ENCODE measurements at places on chromosomes 12 and 14. TPM values are rescaled to one million over a fixed set of nuclear protein-coding genes. Genes with fewer than 3 reads are reported as not detected.

DNA sequence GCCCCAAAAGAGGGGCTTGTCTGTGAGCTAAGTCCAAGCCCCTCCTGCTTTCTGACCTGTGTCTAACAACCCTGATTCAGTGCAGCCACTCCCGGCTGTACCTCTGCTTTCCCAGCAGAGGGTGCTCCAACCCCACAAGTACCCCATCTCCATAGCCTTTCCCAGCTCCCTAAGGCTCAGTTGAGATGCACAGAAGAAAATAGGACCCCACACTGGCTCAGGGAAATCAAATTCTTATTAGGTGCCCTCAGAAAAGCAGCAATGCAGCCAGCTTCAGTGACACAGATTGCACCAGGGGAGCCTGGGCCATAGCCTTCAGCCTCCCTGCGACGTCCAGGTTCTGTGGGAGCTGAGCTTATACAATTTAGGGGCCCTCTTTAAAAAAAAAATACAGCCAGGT, 49.9 kb downstream of the LRRC74A start:
- H3K36me3 ChIP-seq = no peaks in the 10 kb centered on the region
- H3K4me3 ChIP-seq = no peak overlapping the region
- H3K27ac ChIP-seq = no peak overlapping the region
- no peaks in the 10 kb centered on the region for H3K27me3 ChIP-seq
- peak; percentile 83 for DNase-seq

GRCh38 chr12:91529829-91530228, 347.2 kb upstream of the DCN start:
- no peak overlapping the region for H3K27ac ChIP-seq
- no peaks in the 10 kb centered on the region for H3K27me3 ChIP-seq
- no peaks in the 10 kb centered on the region for H3K36me3 ChIP-seq
- DNase-seq = no peak
- no peaks in the 10 kb centered on the region for H3K4me1 ChIP-seq
- no peak overlapping the region for H3K4me3 ChIP-seq

GRCh38 chr12:120039711-120040110, 50.7 kb downstream of the BICDL1 start:
- DNase-seq = peak; percentile 24
- no peaks in the 10 kb centered on the region for H3K27me3 ChIP-seq
- H3K36me3 ChIP-seq = no peaks in the 10 kb centered on the region
- H3K27ac ChIP-seq = no peak overlapping the region

- no peaks in the 10 kb centered on the region for H3K4me1 ChIP-seq
- no peaks in the 10 kb centered on the region for H3K36me3 ChIP-seq
- no peaks in the 10 kb centered on the region for H3K27me3 ChIP-seq
These were observed 68.4 kb upstream of the ASPG start for GRCh38 chr14:104016873-104017650.

GRCh38 chr12:93981411-93981810, 167.0 kb upstream of the PLXNC1 start:
- peaks cover 3% of the 10 kb centered on the region for H3K4me1 ChIP-seq
- H3K4me3 ChIP-seq = no peak overlapping the region
- no peaks in the 10 kb centered on the region for H3K36me3 ChIP-seq
- H3K27ac ChIP-seq = no peak overlapping the region
- no peak for DNase-seq
- H3K27me3 ChIP-seq = no peaks in the 10 kb centered on the region

- no peaks in the 10 kb centered on the region for H3K27me3 ChIP-seq
- DNase-seq = no peak
- H3K36me3 ChIP-seq = no peaks in the 10 kb centered on the region
- no peak overlapping the region for H3K4me3 ChIP-seq
- H3K27ac ChIP-seq = no peak overlapping the region
These were observed 122.9 kb upstream of the AEBP2 start for GRCh38 chr12:19316425-19316824.

DNA sequence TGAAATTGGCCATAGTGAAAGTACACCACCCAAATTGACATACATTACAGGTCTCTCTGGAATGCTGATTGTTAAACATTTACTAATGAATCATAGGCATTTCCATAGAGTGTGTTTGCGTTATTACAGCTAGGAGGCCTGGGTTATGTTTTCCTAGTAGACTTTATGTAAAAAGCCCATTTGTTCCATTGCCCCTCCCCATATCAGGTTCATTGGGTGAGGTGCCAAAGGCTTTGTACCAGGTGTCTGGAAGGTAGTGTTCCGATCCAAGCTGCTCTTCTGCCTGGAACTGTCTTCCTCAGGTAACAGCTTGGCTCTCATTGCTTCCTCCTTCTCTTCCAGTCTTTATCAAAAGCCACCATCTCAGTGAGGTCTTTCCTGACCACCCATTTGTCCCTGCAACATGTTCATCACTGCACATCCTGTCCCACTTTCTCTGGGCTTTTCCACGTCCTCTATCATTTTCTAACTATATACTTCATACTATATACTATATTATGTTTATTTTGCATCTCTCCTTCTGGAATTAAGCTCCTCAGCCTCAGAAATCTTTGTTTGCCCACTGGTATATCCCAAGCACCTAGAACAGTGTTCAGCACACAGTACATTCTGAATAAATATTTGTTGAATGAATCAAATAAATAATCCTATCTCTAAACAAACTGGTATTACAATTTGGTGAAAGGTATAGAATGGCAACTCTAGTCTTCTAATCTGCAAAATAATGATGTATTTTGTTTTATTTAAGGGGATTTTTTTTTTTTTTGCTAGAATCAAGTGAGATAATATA, 252.3 kb downstream of the KTN1 start:
- H3K4me1 ChIP-seq = no peaks in the 10 kb centered on the region
- no peaks in the 10 kb centered on the region for H3K36me3 ChIP-seq

GRCh38 chr12:11724888-11725311, 75.4 kb downstream of the ETV6 start:
- H3K27ac ChIP-seq = no peak overlapping the region
- H3K4me3 ChIP-seq = no peak overlapping the region
- H3K36me3 ChIP-seq = no peaks in the 10 kb centered on the region

GRCh38 chr14:76538648-76539008, 162.7 kb downstream of the ESRRB start:
- peaks cover 14% of the 10 kb centered on the region for H3K4me1 ChIP-seq
- H3K27me3 ChIP-seq = no peaks in the 10 kb centered on the region
- H3K36me3 ChIP-seq = no peaks in the 10 kb centered on the region

DNA sequence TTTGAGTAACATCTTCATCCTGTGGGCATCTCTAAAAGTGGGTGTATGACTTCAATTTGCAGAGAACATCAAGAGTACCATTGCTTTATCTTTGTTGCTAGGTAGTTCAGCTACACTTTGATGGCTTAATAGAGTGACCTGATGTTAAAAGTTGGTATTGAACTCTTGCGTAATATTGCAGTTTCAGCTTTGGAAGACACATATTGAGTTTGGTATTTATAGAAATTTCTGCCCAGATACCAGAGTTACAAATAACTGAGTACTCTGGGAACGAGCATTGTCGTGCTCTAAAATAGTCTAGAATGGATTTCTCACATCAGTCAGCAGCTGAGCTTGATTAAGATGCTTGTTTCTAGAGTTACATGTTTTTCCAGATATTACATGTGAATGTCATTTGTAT, 24.8 kb upstream of the AKAP5 start:
- H3K27me3 ChIP-seq = no peaks in the 10 kb centered on the region
- no peaks in the 10 kb centered on the region for H3K4me1 ChIP-seq
- no peak overlapping the region for H3K4me3 ChIP-seq
- H3K36me3 ChIP-seq = no peaks in the 10 kb centered on the region
- no peak for DNase-seq

- H3K36me3 ChIP-seq = no peaks in the 10 kb centered on the region
- H3K27me3 ChIP-seq = no peaks in the 10 kb centered on the region
- no peak for DNase-seq
- H3K4me1 ChIP-seq = no peaks in the 10 kb centered on the region
- no peak overlapping the region for H3K4me3 ChIP-seq
These were observed 406.5 kb downstream of the LRIG3 start for GRCh38 chr12:58513852-58514251.

DNA sequence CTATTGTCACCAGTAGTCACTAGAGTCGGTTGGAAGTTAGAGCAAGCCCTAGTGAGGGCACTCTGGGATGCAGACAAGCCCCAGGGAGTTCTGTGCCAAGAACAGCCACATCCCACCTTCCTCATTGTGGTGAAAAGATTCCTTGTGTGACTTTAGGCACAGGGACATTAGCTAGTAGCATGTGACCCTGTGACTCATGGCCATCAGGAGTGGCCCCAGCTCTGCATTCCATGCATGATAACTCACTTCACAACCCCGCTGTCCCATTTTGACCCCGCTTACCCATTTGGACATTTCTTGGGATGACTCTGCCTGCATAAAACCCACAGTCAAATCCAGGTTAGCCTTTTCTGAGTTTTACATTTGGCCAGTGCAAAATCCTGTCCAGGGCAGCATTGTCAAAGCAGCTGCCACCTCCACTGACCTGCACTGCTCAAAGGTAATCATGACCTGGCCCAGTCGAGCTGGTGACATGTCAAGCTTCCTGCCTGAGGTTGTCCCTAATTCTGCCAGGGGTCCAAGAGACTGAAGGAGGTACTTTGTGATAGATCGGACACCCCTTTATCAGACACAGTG, 430.5 kb downstream of the DPF3 start:
- H3K36me3 ChIP-seq = no peaks in the 10 kb centered on the region
- H3K27ac ChIP-seq = no peak overlapping the region
- H3K4me3 ChIP-seq = no peak overlapping the region
- no peak for DNase-seq
- H3K27me3 ChIP-seq = no peaks in the 10 kb centered on the region

- no peaks in the 10 kb centered on the region for H3K27me3 ChIP-seq
- H3K4me3 ChIP-seq = no peak overlapping the region
- H3K4me1 ChIP-seq = peaks cover 4% of the 10 kb centered on the region
- H3K36me3 ChIP-seq = no peaks in the 10 kb centered on the region
- DNase-seq = no peak
- no peak overlapping the region for H3K27ac ChIP-seq
These were observed 24.5 kb downstream of the PPFIBP1 start for GRCh38 chr12:27548301-27549199.

- DNase-seq = no peak
- H3K4me1 ChIP-seq = no peaks in the 10 kb centered on the region
- no peak overlapping the region for H3K27ac ChIP-seq
- H3K4me3 ChIP-seq = no peak overlapping the region
- no peaks in the 10 kb centered on the region for H3K36me3 ChIP-seq
These were observed 418.5 kb upstream of the TBX3 start for GRCh38 chr12:115102450-115102849.

- no peak overlapping the region for H3K27ac ChIP-seq
- H3K27me3 ChIP-seq = no peaks in the 10 kb centered on the region
- no peak overlapping the region for H3K4me3 ChIP-seq
- H3K4me1 ChIP-seq = peaks cover 33% of the 10 kb centered on the region
- DNase-seq = no peak
These were observed 416.2 kb upstream of the CCDC196 start for GRCh38 chr14:66069830-66070541.

DNA sequence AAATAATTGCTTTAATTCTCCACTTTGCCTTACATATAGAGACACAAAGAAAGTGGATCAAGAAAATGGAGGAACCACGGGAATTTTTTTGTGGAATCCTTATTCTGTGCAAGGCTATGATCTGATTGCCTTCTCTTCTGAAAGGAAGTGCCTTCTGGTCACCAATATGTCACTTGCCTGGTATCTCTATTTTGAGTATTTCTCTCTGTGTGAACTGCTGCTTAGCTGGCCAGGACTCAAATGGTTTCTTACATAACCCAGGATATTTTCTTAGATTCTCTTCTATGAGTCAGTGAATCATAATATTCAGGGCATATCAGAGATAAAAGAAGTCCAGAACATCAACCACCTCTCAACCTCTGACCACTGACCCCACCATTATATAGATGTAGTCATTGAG, 156.1 kb downstream of the DIO2 start:
- no peaks in the 10 kb centered on the region for H3K27me3 ChIP-seq
- H3K36me3 ChIP-seq = no peaks in the 10 kb centered on the region
- no peaks in the 10 kb centered on the region for H3K4me1 ChIP-seq
- H3K27ac ChIP-seq = no peak overlapping the region

DNA sequence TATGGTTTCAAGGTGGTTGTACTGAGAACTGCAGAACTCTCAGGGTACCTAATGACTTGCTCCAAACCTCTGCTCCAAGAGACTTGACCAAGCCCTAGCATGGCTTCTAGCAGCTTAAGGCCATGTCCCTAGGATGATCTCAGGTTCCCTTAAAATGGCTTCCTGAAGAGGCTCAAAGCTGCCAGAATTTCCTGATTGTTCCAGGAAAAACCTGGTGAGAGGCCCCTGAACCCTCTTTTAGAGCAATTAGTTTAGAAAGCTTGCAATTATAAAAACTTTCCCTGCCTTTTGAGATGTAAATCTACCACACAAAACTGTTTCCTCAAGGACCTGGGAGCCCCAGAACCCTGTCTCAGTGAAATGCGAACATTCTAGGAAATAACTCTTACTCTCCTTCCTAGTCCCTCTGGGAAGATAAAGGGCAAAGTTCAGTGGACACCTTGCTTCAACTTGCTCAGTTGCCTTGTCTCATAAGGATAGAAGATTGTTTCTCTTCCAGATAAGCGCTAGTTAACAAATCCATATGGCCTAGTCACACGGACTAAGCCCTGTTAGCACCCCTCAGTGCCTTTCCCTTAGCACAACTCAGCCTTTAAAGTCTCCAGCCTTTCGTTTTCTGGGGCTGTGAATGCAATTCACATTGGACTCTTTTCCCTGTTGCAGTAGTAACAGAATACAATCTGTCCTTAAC, 2.5 kb downstream of the CMAS start:
- H3K4me3 ChIP-seq = no peak overlapping the region
- peaks cover 7% of the 10 kb centered on the region for H3K4me1 ChIP-seq
- H3K27me3 ChIP-seq = no peaks in the 10 kb centered on the region
- no peak overlapping the region for H3K27ac ChIP-seq
- peak; percentile 10 for DNase-seq

DNA sequence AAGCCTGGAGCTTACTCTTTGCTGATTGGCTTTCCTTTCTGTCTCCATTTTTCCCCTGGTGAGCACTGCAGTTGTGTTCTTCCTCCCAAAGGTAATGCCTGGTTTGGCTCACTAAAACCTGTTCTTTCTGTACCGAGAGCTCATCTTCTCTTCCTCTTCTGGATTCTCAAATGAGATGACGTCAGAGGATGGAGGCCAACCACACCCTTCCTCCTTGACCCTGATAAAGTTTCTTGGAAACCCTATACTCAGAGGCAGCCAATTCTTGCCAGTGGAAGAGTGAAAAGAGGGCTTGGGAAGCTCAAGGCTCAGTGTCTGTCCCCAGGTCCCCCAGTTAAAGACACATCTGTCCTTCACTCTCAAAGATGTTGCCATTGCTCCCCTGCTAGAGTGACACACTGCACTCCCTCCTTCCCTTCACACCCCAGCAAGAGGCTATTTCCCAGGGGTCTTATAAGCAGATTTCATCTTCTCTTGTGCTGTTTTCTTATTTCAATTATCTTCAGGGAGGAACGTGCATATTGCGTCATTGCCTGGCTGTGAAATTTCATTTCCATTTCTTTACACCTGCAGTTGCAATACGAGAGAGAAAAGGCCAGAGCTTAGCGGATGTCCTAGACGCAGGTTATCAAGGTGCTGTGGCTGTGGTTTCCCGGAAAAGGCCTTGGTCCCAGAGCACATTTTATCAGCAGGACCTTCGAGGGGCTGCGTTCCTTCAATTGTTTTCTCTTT, 27.3 kb downstream of the NTF3 start:
- peaks cover 3% of the 10 kb centered on the region for H3K4me1 ChIP-seq
- no peak overlapping the region for H3K27ac ChIP-seq
- H3K4me3 ChIP-seq = no peak overlapping the region
- H3K36me3 ChIP-seq = no peaks in the 10 kb centered on the region

Gene FGF23
- total RNA-seq = 0.58 TPM

Gene NANOG
- total RNA-seq = not detected

Gene NR2C1
- total RNA-seq = 84.2 TPM

Gene ACOT6
- total RNA-seq = not detected

Gene CLEC4D
- total RNA-seq = 0.19 TPM

Gene KLRF2
- not detected for total RNA-seq

Gene SERPINA9
- total RNA-seq = not detected

Gene SERPINA3
- total RNA-seq = not detected

Gene KRT6C
- total RNA-seq = not detected

Gene ACSS3
- total RNA-seq = 22.9 TPM

Gene GPR137C
- total RNA-seq = 9.3 TPM

Gene EXOC3L4
- not detected for total RNA-seq

Gene LRTM2
- total RNA-seq = 0.09 TPM
